Fibroblast of the aortic adventitia (primary cell): ENCODE measurements at places on chromosomes 6 and 20. TPM values are rescaled to one million over a fixed set of nuclear protein-coding genes. Genes with fewer than 3 reads are reported as not detected.

DNA sequence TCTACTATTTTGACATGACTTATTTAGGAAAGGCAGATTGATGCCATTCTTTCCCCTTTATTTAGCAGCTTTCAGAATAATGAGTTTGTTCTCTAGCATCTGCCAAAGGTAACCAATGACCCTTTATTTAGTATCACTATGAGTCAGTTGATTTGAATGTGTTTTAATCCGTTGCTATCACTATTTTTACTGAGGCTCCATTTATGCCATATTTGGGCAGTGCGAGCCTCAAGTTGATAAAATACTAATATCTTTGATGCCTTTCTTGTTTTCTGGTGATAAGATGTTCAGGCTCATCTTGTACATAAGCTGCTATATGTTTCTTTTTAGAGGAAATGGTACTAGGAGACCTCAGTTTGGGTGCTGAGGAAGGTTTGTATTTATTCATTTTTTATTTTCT, 15.6 kb upstream of the NOTCH4 start:
- DNase-seq = no peak

DNA sequence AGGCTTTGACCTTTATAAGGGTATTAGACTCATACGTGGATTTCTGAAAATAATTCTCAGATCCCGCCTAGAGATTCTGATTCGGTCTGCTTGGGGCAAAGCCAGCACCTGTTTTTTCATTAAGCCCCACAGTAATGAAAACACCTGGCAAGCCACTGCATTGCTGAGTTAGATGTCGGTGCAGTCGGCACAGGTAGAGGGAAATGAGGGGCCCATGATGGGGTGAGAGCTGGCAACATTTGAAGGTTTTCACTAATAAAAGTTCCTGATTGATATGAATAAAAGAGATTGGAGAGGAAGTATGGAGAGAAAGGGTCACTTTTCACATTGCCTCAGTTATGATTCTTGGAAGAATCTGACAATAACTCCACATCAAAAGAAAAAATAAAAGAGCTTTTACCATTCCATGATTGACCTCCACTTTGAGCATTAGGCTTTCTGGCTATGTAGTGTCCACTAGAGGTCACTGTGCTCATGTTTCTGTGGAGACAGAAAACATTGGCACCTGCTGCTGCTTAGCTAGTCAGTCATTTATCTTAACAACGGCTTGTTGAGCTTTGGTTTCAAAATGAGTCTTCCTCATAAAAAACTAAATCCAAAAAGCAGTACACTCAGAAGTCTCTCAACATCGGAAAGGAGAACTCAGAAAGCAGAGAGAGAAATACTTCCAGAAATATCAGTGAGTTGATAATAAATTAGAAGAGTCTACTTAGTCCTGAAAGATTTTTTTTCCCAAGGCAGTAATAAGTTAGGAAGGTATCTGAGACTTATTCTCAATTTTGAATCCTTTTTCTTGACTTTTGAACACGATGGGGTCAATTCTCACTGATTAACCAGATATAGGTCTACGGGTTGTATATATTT, 53.3 kb upstream of the KLHL31 start:
- peak; percentile 72 for DNase-seq

GRCh38 chr6:21101694-21102093, 491.9 kb upstream of the SOX4 start:
- DNase-seq = no peak

- DNase-seq = no peak
Observed at GRCh38 chr6:25447570-25447929, 168.4 kb downstream of the CARMIL1 start.

DNA sequence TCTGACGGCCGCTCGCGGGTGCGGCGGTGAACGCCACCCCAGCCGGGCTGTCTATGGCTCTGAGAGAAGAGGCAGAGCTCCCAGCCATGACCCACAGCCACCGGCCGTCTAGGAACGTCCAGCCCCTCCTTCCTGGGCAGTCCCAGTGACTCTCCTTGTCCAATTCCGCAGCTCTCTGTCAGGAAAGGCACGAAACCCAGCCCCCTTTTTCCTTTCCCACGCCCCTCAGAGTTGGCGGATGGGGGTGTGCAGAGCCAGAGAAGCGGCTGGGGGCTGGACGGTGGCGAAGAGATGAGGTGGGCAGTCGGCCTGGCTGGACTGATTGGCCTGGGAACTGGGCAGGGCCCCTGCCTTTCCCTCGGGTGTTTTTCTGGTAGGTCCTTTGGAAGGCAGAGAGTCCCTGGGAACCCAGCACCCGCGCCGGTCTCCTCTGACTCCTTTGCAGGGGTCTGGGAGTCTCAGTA, 1.5 kb downstream of the EBF4 start:
- DNase-seq = no peak

DNA sequence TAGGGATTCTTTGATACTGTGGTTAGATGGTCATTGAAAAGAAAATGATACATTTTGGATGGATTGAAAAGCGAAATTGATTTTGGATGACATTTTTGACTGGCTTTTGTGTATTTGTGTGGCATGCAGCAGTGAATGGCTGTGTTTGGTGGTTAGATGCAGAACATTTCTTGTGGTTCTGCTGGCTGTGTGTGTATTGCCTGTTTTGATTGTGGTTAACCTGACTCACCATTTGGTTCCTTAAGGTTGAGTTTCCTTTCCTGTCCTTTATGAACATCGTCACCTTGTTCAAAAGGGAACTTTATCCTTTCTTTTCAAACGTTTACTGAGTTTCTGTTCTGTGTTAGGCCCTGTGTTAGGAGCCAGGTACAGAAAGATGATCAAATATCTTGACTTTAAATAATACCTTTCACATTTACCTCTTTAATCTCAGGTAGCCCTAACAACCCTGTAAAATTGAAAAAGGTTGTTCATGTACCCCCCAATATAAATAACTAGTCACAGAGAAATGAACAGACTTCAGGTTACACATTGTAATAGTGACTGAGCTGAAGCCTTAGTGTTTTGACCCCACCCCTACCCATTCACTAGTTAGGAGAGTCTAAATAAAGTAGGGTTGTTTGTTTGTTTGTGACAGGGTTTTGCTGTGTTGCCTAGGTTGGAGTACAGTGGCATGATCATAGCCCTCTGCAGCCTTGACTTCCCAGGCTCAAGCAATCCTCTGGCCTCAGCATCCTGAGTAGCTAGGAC, 23.8 kb downstream of the ANKS1A start:
- DNase-seq = peak; percentile 56

- DNase-seq = no peak
Observed at GRCh38 chr20:62651285-62652021, 9.2 kb downstream of the SLCO4A1 start.

- peak; percentile 38 for DNase-seq
Observed at GRCh38 chr6:74170118-74170517, 474.1 kb downstream of the CD109 start.

DNA sequence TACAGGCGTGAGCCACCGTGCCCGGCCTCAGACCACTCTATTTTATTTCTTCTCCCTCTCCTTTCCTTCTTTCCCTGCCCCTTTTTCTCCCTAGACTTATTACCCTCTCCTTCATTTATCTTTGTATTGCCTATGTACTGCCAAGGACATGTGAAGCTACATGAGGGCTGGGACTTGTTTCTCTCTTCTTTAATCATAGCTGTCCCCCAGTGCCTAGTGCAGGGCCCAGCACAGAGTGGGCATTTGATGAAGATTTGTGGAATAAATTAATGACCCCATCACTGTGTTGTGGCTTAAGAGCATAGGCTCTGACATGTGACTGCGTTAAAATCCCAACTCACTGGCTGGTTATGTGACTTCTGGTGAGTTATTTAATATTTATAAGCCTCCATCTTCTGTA, 6.0 kb downstream of the DOK5 start:
- no peak for DNase-seq

DNA sequence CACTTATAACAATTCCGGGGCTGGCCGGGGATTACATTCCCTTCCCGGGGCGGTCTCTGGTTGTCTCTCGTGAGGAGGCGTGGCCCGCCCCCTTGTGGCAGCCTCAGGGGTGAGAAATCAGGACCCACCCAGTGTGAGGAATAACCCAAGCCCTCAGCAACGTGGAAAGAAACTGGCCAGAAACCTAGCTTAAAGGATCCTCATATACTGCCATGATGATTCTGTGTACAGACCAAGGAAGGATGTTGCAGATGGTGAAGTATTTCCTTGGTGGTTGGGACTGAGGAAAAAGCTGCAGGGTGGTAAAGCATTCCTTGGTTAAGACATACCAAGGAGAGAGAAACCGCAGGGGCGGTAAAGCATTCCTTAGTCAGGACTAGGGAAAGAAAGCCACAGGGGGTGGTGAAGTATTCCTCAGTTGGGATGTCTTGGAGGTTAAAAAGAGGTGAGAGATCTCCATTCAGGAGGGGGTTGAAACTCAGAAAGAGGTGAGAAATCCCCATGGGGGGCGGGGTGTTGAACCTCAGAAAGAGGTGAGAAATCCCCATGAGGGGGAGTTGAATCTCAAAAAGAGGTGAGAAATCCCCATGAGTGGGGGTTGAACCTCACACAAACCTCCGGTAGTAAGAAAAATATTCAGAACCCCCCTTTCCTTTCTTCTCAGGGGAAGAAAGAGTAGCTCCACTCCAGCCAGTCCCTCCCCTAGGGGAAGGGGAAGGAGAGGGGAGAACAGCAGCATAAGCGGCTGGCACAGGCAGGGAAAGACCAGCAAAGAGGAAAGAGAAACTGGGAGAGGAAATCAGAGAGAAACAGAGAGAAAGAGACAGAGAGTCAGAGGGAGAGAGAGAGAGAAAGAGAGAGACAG, 238.1 kb downstream of the RNGTT start:
- peak; percentile 14 for DNase-seq

GRCh38 chr6:28269492-28269891, 2.5 kb downstream of the ZSCAN26 start:
- peak; percentile 88 for DNase-seq

DNA sequence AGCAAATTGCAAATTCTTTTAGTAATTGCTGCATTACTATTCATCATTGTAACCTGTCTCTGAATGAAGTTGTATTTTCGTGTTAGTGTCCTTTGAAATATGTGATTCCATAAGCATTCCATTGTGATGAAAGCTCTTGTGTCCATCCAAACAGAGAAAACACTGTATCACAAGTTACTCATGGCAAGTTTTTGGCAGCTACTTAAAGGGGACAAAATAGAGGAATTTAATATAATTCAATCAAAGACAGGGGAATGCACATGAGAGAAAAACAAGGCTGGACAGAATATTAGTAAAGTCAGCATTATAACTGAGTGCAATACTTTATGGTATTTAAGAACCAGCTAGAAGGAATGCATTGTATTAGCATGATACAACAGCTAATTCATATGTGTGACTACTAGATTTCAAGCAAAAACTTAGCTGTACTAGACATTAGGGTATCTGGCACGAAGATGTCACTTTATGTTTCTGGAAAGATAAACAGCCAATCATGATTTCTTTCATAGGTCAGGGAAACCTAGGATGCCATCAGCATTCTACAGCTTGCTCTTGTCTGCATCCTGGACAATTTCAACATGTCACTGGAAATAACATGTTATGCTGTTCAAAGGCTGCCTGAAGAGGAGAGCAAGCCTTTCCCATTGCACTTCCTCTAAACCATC, 270.6 kb upstream of the MARCKS start:
- DNase-seq = peak; percentile 79

DNA sequence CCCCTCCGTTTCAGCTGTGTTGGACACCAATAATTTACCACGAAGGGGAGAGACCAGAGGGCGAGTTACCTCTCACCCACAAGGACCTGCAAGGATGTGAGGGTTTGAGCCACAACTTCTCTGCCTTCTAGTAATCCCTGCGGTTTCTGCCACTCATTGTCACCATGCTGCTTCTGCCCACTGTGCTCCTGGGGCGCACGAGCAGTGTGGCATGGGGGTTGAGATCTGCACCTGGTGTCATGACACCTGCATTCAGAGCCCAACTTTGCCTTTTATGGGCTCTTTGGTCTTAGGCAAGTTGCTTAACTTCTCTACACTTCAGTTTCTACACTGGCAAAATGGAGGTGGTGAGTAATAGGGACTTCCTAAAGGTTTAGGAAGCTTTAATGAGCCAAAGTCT, 84.9 kb downstream of the SOBP start:
- DNase-seq = no peak

DNA sequence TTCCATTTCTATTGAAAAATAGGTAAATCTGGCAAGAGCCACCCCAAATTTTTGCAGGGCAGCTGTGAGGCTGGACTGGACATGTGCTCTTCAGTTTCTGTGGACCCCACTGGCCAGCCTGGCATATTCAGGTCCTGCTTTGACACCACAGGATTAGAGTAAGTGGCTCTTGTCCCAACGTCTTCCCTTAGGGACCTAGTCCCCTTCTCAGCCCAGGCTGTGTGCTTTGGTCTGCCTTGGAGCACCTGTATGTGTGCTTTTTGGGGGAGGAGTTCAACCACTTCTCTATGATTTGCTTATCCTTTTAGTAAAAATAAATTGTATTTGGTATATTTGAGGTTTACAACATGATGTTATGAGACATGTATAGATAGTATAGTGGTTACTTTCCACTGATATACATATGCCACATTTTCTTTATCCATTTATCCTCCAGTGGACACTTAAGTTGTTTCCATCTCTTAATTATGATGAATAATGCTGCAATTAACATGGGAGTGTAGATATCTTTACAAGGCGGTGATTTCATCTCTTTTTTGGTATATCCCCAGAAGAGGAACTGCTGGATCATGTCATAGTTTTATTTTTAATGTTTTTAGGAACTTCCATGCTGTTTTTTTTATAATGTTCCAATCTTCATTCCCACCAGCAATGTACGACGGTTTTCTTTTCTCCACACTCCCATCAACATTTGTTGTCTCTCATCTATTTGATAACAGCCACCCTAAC, 167.8 kb upstream of the UST start:
- DNase-seq = no peak

DNA sequence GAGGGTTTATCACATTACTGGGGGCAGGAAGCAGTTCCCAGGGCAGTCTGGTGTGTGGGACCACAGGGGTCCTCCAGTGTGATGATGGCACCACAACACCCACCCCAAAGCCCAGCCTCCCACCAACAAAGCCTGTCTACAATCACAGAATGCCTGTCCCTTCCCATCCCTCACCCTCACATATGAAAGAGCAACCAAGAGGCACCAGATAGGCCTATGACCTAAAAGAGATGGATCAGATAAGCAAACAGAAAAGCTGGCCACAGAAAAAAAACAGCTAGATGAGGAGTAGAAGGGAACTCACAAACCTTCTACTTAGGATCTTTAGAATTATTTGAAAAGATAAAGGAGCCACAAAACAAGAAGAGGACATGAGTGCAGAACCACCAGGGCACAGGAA, 54.3 kb downstream of the SERAC1 start:
- DNase-seq = no peak

DNA sequence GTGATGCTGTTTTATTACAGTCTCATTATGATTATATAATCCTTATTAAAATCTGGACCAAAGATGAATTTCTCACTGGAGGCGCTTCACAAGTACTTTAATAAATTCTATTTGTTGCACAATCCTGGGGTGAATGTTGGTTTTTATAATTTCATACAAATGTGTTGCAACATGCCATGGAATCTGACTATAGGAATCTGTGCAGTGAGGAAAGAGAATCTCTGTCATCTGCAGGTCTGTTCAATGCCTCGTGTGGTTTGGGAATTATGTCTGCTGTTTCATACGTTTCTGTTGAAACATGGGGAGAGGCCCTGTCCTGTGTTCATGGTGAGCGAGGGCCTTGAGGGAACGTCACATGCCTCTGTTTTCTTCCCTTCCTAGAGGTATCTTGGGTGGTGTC, 277.3 kb downstream of the CDH4 start:
- no peak for DNase-seq

Gene NRSN2
- 34.2 and 50.9 TPM in 2 replicates for total RNA-seq

Gene CENPW
- total RNA-seq = 13.7 and 55.9 TPM in 2 replicates

Gene CD93
- total RNA-seq = 0.27 and 2.0 TPM in 2 replicates

Gene ZC3H12D
- 0.09 TPM in 1 of 2 replicates, not detected in the other for total RNA-seq
